ENCODE measurements at places on chromosomes 11 and 22.

- no peak for DNase-seq
Observed at GRCh38 chr22:21449531-21450319, 17.5 kb upstream of the TMEM191C start.

DNA sequence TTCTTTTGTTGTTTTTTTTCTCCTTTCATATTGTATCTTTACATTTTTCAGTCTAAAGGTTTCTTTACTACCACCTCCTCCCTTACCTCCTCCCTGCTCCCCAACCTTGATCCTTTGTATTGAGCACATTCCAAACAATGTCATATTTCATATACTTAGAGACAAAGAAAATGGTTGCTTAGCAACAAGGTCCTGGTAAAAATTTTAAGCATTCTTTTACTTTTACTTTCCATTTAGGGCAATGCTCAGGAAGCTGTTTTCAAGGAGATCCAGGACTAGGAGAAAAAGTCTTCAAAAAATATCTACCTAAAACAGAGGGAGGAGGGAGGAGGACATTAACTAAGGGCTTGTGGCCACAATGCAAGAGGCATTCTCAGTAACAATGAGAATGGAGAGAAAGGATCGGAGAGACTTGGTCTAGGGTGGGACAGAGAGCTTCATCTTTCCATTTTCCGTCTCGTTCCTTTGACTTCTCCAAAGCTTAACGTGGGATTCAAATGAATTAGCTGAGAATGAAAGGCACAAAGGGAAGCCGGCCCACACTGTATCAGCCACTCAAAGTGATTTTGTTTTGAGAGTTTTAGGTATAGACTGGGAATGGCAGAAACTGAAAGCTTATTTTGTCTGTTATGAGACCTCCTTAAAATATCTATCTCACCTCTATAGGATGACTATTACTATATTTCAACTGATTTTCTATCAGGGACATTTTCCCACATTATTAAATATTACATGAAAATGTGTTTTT is 455.7 kb downstream of the RAB38 start:
- no peak for DNase-seq

GRCh38 chr11:111513240-111513605 is 1.0 kb upstream of the BTG4 start:
- DNase-seq, result no peak

DNA sequence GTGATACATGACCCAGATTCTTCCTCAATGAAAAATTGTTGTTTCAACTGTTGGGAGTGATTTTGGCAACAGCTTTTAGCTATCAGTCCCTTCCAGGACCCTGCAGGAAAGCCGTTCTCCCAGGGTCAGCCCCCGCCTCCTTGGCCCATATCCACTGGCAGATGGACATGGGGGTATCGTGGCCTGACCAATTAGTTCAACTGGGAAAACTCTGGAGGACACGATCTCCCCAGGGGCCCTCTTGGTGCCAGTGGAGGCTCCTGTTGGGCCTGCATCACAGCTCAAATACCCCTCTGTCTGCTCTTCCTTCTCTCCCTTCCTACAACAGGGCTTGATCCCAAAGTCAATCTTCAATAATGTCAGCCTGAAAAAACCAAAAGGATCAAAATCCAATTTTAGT is 272.5 kb upstream of the B3GAT1 start:
- no peak for DNase-seq

DNA sequence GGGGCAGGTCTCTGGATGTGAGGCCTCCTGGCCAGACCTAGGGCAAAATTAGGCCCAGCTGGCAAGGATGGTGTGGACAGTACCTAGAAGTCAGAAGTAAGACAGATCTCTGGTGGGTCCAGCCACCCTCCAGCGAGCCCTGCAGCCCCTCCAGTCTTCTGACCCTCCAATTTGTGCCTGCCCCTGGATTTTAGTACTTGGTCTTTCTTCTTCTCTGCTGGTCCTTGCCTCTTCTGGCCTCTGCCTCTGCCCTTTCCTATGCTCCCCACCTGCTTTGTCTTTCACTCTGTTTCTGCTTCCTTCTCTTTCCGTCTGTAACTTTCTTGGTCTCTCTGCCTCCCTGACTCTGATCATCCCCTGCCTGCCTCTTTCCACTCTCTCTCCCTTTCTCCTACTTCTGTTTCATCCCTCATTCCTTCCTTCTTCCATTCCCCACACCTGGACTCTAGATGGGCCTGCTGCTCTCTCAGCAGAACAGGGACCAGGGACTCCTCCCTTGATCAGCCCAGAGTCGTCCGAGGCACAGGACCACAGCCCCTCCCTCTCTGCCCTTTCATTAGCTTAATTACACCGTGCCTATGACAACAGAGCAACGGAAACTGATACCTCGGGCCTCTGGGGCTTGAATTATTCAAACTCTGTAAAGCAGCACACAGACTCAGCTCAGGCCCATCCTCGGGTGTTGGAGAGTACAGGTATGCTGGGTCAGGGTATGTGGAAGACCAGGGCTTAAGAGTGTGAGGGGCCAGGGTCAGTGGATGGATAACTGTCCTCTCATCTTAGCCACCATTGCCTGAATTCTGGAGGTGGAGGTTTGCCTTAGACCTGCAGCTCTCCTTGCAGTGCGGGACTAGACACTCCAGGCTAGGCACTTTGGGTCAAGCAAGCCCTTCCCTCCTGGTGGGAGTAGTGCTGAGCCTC is at the start of gene CHRNA10:
Gene CHRNA10 (minus strand): TSS at position 51 of the 921 bp plus-strand sequence. CDS start 72 bp downstream, outside the sequence.
- no peak for DNase-seq

DNA sequence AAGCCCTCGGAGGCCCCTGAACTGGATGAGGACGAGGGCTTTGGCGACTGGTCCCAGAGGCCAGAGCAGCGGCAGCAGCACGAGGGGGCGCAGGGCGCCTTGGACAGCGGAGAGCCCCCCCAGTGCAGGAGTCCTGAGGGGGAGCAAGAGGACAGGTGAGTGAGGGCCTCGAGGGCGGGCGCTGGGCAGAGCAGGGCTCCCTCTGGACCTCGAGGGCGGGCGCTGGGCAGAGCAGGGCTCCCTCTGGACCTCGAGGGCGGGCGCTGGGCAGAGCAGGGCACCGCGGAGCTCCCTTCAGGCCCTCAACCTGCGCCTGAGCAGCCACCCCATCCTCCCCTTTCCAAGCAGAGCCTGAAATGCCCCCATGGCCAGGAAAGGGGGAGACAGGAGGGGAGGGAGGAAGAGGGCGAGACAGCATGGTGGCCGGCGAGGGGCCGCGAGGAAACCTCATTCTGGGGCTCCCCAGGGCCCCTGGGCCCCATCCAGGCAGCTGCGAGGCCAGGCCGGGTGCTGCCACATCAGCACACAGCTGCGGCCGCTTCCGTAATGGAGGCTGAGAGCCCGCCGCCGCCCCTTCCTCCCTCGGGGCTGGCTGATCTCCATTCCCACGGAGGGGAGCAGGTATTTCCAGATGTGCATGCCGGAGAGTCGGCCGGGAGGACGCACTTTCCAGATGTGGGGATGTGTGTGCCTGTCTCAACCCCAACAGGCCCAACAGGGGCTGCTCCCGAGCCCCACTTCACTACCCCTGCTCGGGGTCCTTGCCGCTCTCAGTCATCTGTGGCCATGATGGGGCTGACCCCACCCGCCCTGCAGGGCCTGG is 10.0 kb downstream of the PRR33 start:
- no peak for DNase-seq

DNA sequence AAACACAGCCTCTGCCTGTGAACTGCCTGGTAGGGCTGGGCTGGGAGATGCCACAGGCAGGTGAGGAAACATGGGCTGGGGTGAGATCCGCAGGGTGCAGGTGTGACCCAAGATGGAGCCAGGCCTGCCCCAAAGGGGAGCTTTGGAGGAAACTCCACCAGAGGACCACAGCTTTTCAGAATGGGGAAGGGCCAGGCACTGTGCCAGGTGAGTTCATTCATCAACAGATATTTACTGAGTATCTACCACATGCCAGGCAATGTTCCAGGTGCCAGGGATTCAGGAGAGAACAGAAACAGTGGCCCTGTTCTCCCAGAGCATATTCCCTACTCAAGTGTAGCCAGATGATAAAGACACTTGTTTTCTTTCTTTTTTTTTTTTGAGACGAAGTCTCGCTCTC is 11.2 kb downstream of the RTN4RL2 start:
- DNase-seq, result no peak

DNA sequence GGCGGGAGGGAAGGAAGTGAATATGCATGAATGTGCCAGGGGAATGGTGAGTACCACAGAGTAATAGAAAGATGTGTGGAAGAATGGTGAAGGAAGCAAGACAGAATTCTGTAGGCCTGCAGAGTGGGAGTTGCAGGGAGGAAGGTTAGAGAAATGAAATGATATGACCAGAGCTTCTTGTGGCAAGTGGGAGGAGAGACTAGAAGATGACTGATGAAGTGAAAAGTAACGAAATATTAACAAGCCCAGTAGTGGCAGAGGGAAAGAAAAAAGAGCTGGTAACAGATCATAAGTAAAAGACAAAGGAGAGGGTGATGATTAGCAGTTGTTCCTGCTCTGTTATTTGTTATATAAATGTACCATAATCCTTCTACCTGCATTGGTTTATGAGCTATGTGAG is 1.0 kb upstream of the ALKBH8 start:
- DNase-seq, result no peak

GRCh38 chr11:76095891-76096290 is 110.4 kb downstream of the WNT11 start:
- DNase-seq, result no peak

- no peak for DNase-seq
Observed at GRCh38 chr11:130407978-130408377, 20.4 kb downstream of the ADAMTS8 start.

DNA sequence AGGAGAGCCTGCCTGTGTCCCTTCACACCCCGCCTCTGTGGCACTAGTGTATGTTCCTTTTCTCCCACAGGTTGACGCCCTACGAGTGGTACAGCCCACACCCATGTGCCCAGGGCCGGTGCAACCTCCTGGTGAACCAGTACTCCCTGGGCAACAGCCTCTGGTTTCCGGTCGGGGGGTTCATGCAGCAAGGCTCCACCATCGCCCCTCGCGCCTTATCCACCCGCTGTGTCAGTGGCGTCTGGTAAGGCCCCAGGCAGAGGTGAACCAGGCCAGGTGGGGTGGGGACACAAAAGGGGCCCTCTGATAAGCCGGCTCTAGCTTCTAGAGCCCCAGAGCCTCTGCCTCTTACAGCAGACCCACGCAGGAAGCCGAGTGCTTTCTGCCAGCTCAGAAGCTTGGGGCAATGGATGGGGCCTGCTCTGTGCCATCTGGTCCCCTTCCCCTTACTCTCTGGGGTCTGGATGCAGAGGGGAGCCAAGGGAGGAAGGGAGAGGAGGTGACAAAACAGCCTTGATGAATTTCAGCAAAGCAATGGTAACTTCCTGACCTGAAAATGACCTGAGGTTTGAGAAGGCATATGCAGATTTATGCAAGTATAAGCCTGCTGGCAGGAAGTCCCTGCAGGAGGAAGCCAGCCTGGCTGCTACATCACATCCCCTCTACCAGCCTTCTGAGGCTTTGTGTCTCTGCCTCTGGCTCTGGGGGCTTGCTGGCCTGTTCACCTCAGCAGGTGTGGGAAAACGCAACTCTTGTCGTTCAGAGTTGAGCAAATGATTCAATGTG is 67.0 kb upstream of the TBCEL start:
- DNase-seq, result no peak

GRCh38 chr11:15629690-15630321 is 515.1 kb downstream of the INSC start:
- DNase-seq, result no peak

- DNase-seq, result no peak
Observed at GRCh38 chr22:35450824-35451569, 51.1 kb downstream of the MCM5 start.

- no peak for DNase-seq
Observed at GRCh38 chr22:44906999-44907644, 102.7 kb downstream of the PHF21B start.

- no peak for DNase-seq
Observed at GRCh38 chr11:60631944-60632343, 67.5 kb upstream of the MS4A8 start.

DNA sequence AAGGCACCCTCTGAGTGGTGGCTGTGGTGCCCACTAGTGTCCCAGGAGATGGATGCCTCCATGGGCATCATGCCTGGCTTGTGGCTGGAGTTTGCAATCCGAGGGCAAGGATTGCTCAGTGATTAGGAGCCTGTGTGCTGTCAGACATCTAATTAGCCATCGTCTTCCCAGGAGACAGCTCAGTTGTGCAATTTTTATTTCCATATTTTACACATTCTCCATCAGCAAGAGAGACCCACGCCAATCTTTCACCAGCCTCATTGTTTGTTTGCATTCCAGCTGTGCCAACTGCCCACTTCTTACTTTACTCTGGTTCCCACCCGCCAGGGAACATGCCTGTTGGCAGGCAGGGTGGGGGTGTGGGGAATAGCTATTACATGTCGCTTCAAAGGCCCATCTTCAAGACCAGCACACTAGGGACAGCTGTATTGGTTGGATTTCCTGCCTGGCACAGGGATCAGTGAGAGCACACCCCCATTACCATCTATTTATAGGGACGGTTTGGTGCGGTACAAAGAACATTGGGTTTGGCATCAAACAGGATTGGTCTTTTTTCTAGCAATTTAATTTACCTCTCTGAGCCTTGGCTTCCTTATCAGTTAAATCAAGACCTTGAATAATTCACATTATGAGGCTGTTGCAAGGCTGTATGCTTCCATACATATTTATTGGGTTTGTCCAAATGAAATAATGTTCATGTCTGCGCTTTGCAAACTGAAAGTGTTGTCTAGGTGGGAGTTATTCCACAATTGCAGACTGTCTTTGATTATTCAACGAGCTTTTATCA is 80.7 kb upstream of the NAV2 start:
- DNase-seq, result no peak

DNA sequence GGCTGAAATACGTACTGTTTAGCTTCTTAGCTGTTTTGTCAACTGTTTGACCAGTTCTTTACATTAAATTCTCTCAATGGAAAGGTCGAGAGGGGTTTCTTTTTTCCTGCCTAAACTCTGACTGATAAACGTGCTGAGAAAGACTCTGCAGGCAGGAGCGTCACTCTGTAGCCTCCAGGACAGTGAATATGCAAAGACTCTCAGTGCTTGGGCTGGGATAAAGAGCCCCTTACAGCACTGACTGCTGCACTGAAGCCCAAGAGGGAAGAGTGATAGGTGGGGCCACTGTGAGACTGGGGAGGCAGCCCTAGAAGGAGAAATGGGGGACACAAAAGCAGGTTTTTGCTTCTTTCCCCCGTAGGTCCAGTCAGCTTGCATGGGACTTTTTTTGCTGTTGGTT is 213.5 kb downstream of the TENM4 start:
- no peak for DNase-seq

DNA sequence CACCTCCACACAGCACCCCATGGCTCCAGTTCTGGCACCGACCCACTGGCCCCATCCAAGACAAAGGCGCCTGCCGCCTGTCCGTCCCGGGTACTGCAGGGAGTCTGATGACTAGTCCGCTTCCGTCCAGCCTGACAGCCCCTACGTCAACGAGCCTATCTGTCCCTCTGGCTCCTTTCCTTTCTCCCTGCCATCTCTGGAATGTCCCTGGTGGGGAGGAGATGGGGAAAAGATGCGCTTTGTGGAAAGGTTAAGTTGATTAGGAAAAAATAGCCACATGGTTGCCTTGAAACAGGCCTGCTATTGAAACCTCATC is 10.4 kb downstream of the PDGFB start:
- DNase-seq, result no peak

DNA sequence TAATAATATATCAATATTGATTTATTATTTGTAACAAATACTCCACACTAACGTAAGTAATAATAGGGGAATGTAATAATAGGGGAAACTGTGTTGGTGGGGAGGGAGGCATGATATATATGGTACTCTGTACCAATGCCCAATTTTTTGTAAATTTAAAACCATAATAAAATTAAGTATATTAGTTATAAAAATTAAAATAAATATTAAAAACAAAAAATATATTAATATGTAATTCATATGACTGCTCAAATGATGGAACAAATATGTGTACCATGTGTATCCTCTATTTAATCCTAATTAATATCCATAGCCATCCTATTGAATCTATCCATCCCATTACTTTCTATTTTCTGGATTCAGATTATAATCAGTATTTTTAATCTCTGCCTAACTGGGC is 578.0 kb downstream of the KCNA4 start:
- no peak for DNase-seq

Data from stimulated activated CD4-positive, alpha-beta T cell treated with anti-CD3 and anti-CD28 coated beads, Interleukin-12 subunit alpha, Interleukin-12 subunit beta, amount 100 ng/mL, for 4 hours (primary cell).